ENCODE measurements at places on chromosomes 3 and 15.
A peak's percentile ranks its signal among the peaks of the same experiment; 100 is the strongest.

GRCh38 chr3:93969443-93969842 lies 4.3 kb downstream of the PROS1 start:
- no peak for DNase-seq

DNA sequence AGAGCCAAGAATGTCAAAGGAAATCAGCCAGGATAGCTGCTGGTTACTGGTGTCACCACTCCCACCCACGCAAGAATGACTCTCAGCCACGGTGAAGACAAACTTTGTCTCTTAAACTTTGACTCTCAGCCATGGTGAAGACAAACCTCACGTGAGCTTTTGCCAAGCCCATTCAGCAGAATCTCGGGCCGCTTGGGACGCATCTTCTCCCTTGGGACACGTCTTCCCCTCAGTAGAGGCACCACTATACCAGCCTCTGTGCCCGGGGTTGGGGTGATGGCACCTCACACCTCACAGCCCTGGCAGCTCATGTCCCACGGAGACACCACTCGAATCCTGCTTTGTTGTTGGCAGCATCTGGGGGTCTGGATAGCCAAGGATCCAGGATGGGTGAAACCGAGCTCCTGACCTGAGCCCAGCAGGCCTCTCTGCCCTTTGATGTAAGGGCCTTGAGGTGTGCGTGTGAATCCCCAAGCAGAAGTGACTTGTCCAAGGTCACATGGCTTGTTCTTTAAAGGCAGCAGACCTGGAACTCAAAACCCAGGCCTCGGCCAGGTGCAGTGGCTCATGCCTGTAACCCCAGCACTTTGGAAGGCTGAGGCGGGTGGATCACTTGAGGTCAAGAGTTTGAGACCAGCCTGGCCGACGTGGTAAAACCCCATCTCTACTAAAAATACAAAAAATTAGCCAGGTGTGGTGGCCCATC lies 21.8 kb downstream of the RBPMS2 start:
- DNase-seq: no peak

- no peak for DNase-seq
Measured at GRCh38 chr3:30615615-30616346, 9.4 kb downstream of the TGFBR2 start.

GRCh38 chr3:120528163-120528562 lies 68.0 kb upstream of the NDUFB4 start:
- DNase-seq: no peak

DNA sequence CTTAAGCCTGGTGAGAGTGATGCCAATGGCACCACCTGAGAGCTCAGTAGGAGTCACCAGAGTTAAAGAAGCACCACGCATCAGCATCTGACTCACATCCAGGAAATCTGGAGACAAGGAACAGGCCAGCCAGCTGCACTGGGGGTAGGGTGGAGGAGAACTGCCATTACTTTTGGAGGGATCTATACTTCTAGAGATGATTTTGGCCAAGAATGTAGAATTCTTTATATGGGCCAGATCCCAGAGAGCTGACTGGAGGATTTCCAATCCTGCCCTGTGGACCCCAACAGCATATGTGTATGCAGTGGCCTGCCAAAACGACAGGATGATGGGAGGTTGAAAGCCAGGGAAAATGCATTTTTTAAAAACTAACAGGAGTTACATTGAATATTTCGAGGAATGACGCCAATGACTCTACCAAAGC lies 29.8 kb downstream of the CCR3 start:
- DNase-seq: no peak

- no peak for DNase-seq
Measured at GRCh38 chr15:78873793-78874765, 1.4 kb downstream of the MORF4L1 start.

GRCh38 chr15:21268436-21268940 lies 171.8 kb downstream of the POTEB3 start:
- DNase-seq: no peak

DNA sequence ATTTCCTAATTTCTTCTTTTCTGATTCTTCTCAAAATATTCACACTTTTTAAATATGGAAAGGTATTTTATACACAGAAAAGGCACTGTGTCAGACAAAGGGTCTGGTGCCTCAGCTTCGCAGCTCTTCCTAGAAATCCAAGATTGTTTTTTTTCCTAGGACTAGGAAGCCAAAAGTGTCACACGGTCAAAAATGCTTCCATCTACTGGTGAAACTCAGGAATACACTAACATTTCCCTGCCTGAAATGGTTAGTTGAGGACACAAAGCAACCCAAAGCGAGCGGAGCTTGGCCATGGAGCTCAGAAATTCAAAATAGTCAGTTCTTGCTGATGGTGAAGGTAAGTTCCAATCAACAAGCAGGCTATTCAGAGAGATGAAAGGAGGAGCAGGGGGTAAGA lies 426.5 kb upstream of the RASGRP1 start:
- no peak for DNase-seq

DNA sequence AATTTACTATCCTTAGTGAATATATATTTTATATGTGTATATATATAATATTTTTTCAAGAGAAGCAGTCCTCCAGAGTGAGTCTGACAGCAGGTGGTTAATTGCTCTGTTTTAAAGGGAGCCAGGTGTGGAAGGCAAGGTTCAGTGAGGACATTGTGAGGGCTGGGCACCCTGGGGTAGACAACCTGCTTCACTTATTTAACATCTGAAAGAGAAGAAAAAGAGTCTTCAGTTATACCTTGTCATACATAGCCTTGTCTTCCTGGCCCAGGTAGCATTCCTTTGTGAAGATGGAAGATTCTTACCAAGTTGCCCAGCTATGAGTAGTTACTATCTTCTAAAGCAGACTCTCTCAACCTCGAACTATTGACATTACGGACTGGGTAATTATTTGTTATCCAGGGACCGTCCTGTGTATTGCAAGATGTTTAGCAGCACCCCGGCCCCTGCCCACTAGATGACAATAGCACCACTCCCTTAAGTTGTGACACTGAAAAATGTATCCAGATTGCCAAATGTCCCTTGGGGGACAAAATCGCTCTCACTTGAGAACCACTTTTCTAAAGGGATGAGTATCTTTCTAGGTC lies 336.0 kb upstream of the TRIM42 start:
- no peak for DNase-seq

- no peak for DNase-seq
Measured at GRCh38 chr3:55330756-55331155, 156.3 kb downstream of the WNT5A start.

DNA sequence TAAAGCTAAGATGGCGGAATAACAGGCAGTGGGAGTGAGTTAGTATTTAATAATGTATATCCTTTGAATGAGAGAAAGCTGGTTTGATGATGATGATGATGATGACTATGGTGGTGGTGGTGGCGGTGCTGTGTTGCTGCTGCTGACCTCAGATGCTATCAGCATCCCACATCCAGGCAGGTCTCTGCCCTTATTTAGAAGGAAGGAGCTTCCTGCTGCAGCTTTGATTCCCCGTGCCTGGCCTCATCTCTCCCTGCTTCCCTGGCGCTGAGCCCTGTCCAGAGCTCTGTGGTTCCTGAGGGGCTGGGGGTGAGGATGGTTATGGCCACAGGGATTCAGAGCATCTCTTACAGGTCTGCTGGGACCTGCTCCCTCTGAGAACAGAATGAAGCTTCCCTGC lies 73.1 kb downstream of the RAB11A start:
- DNase-seq: no peak

DNA sequence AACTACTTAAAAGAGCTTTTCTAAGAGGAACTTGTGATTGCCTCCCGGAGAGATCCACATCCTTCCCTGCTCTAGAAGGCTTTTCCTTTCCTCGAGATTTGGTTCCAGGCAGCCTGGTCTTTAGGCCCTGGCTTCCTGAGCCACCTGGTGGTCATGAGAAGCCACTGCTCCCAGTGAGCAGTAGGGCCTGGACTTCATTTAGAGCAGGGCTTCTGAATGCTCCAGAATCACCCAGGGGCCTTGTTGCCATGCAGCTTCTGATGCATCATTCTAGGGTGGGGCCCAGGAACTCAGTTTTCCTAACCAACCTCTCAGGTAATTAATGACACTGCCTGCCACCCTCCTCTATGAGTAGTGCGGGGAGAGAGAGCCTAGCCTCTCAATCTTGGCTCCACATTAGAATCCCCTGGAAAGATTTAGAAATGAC lies 29.6 kb downstream of the PSMD6 start:
- DNase-seq: peak; percentile 23

GRCh38 chr15:52349052-52349700 lies 53.6 kb upstream of the MYO5C start:
- no peak for DNase-seq

- DNase-seq: no peak
Measured at GRCh38 chr3:12444582-12445471, 39.5 kb upstream of the TSEN2 start.

GRCh38 chr15:76642671-76643070 lies 262.5 kb downstream of the SCAPER start:
- no peak for DNase-seq

DNA sequence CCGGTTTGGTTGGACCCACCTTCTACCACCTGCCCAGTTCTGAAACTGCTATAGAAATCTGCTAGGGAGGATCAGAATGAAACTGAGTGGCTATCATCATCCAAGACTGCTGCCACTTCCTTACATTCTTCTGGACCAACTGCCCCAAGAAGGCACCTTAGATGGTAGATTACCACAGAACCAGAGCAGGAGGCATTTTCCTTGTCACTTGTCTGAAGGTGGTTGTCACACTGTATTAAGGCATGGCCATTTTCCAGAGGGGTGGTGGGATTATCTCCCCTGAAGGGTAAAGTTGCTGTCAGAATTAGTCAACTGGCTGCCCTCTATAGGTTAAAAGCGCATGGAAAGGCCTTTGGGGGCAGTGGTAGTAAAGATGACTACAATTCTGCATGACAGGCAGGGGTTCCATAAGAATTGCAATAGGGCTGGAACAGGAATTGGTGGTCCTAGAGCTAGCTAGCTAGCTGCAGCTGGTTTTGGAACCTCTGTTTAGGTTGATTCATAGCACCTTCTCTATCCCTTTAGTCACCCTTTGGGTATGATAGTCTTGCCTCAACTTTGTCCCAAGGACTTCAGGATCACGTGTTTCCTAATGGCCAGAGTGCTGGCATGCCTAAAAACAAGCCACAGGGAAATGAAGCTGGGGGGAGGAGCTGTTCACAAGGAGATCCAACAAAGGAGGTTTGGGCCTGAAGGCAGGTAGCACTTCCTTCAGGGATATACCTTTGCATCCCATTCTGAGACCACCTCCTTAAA lies 4.8 kb upstream of the CSPG5 start:
- DNase-seq: no peak

- no peak for DNase-seq
Measured at GRCh38 chr3:37129871-37130270, 44.5 kb downstream of the LRRFIP2 start.

- DNase-seq: no peak
Measured at GRCh38 chr3:112101916-112102315, 15.7 kb downstream of the C3orf52 start.

GRCh38 chr3:10957976-10958749 lies 34.4 kb upstream of the SLC6A1 start:
- no peak for DNase-seq

DNA sequence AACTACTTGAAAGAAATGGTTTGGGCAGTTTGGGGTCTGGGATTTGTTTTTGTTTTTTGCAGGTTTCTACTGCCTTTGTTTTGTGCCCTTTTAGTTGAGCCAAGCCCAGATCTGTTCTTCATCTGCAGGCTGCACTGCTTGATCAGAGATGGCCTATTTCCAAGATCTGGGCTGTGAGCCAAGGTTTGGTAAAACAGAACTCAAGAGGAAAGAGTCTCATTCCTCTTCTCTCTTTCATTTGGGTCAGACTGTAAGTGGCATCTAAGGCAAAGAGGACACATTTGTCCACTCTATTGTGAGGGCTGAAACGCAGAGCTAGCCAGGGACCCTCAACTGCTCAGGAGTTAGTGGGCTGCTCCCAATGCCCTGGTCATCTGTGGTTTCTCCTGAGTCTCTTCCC lies 104.4 kb upstream of the UBE3A start:
- no peak for DNase-seq

DNA sequence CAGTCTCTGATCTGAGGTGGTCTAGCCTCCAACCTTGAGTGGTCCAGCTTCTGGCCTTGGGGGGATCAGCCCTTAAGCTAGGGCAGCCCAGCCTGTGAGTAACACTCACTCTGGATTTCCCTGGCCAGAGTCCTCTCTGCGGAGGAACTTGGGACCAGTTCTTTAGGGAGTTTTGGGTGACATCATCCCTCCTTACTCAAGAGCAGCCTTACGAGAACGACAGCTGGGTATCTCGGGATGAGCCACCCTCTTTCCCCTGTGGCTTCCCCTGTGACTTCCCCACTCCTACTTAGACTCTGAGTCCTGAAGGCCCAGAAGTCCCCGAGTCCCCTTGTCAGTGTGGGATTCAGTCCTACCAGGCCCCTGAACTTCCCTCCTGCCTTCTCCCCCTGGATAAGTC lies 10.2 kb upstream of the PLXND1 start:
- no peak for DNase-seq

- no peak for DNase-seq
Measured at GRCh38 chr15:74400915-74401757, 32.6 kb downstream of the SEMA7A start.

- no peak for DNase-seq
Measured at GRCh38 chr3:24220859-24221657, 273.6 kb downstream of the THRB start.

DNA sequence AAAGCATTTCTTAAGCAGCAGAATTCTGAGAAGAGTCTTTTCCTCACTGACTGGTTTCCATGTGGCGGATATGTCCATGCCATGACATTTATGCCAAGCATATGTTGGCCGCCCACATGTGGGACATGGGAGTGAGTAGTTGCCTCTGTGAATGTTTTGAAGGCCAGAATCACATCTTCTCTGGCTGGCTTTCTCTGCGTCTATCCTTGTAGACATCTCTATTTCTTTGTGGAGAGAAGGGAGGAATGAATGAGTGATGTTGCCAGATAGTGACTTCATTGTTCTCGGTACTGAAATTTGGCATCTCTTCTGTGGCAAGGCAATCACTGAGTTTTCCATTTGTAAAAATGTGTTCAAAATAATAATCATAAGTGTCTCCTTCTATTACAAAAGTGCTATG lies 316.0 kb downstream of the CLSTN2 start:
- no peak for DNase-seq

- no peak for DNase-seq
Measured at GRCh38 chr15:62325597-62325996, 160.5 kb upstream of the C2CD4B start.

GRCh38 chr15:40407330-40407990 lies 1.9 kb downstream of the IVD start:
- DNase-seq: no peak

DNA sequence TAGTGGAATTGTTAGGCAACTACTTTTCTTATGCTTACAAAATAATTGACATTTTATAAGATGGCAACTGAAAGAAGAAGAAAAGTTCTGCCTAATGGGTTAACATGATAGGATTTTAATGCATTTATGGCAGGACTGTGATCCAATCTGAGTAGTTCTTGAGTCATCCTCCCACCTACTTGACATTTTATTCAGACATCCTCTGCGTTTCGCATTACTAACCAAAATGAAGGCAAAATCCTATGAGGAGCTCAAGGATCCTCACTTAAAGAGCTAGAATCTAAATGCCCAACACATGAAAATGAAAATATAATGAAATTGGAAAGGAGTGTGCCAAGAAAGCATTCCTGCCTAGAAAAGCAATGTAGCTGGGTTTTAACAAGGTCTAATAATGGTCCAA lies 581.1 kb upstream of the SEMA6D start:
- DNase-seq: no peak
